ENCODE measurements at places on chromosomes 2 and 18.

DNA sequence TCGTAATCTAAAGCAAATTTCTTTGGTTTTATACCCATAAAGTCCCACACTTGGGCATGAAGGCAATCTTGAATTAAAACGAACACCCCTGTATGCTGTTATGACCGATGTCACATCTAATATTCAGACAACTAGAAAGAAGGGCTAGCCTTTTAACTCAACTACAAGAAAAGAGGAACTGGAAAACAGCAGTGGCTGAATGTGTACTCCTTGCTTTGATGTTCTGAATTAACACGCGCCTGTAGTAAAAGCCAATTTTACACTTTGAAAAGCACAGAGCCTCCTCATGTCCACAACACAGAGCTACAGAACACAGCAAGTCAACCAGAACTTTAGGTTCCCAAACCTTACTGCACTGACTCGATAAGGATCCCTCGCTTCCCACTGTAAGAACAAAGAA is 147.6 kb downstream of the HDAC4 start:
- DNase-seq = no peak

DNA sequence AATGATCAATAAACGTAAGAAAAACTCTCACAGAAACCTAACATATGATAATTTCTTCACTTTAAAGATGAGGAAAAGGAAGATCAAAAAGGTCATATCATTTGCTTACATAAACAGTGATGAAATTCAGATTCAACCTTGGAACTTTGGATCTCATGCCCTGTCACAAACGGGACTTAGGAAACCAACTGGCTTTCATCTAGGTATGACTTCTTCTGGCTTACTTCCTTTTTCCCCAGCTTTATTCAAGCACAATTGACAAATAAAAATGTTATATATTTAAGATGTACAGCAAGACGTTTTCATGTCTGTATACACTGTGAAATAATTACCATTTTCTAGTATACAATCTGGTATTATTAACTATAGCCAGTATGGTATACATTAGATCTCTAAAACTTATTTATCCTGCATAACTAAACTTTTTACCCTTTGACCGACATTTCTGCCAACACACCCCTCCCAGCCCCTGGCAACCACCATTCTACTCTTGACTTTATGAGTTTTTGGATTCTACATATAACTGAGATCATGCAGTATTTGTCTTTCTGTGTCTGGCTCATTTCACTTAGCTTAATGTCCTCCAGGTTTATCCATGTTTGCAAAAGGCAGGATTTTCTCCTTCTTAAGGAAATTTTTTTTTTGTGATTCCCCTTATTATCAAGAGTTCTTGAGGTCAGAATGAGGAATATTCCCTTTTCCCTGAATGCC is 46.0 kb upstream of the COBLL1 start:
- no peak for DNase-seq

DNA sequence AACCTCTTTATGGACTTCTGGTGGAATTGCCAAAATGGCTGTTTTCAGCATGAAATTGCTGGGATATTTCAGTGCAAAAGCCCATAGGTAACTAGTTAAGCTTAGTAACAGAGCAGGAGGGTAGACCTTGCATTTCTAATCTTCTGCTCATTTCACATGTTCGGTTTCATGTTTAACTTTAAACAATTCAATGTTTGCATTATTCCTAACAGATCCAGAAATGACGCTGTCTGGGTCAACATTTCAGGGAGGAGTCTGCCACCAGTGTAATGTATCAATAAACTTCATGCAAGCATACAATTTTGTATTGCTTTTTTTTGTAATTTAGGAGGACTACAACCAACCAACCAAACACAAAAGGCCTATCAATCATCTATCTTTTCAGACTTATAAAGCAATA is 22.4 kb downstream of the CABYR start:
- DNase-seq = no peak

DNA sequence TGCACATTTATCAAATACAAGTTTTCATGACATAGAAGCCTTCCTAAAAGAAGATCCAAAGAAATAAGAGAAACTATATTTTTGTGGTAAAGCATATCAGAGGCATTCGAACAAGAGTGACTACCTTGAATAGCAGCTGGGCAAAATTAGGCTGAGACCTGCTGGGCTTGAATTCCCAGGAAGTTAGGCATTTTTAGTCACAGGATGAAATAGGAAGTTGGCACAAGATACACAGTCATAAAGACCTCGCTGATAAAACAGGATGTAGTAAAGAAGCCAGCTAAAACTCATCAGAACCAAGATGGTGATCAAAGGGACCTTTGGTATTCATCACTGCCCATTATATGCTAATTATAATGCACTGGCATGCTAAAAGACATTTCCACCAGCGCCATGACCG is 1302.3 kb upstream of the NRXN1 start:
- DNase-seq = no peak

DNA sequence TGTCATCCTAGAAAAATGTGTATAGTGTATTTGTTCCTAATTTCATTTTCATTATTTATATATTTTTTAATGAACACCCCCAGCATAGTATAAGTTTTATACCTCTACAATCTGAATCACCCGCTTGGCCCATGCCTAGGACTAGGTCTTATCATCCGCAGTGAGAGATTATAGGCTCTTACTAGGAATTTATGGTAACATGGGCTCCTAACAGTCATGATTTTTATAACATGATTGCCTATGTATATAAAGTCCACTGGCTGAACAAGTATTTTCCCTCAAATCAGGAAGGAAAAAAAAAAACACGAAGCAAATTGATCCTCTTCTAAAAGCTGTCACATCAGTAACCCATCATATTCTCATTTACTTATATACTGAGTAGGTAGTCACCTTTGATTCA is 666.1 kb upstream of the NRXN1 start:
- DNase-seq = no peak

DNA sequence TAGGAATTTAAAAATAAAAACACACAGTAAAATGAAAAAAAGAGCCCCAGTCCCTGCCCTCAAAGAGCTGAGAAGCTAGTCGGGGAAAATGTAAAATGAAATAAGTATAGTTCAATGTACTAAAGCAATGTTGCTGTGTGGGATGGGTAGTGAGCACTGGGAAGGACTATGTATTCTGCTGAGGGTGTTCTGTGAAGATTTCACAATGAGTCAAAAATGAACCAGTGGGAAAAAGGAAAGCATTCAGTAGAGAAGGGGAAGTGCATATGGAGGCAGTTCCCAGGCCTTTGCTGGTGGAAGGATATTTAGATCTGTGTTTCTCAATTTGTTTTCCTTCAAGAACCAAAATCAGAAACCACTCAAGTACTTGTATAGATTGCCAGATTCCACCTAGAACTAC is 1094.7 kb upstream of the KLHL29 start:
- DNase-seq = no peak

- no peak for DNase-seq
Measured at GRCh38 chr2:36650031-36650829, 46.3 kb upstream of the VIT start.

- DNase-seq = no peak
Measured at GRCh38 chr2:223235986-223236385, 184.0 kb downstream of the KCNE4 start.

DNA sequence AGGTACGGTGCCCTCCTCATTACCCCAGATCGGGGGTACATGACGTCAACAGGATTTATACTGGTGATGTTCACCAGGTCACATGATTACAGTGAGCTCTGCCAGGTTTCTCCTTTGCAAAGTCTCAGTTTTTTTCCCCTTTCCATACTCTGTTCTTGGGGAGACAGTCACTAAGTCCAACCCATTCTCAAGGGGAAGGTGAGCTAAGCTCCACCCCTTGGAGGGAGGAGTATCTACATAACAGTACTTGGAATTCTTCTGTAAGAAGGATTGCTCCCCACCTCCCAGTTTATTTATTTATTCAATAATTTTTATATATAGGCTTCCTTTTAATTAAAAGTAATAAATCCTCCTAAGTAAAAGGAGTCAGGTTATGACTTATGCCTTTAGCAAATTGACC is 34.1 kb upstream of the SOS1 start:
- DNase-seq = no peak

DNA sequence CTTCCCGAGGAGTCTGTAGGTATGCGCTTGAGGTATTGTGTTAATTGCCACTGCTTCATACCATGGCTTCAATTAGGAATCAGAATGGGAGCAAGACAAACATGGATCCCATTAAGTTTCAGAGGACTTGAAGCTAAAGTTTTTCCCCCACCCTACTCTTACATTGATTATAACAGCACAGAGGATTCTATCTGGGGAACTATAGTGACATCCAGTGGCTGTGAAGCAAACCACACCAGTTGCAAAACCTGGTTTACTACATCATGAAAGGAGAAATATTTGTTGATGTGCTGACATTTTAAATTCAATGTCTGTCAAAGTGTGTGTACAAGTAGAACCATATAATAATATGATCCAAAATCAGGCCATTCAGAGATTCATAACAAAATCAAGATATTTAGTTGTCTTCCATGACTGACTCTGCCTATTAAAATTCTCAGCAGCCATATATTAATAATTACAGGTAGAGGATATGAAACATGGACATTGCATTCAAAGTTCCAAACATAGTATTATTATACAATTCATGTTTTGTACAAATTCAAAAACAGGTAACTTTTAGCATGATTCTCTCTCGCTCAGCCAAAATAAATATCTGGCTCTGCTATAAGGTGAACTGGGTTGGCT is 82.9 kb downstream of the GRB14 start:
- no peak for DNase-seq

DNA sequence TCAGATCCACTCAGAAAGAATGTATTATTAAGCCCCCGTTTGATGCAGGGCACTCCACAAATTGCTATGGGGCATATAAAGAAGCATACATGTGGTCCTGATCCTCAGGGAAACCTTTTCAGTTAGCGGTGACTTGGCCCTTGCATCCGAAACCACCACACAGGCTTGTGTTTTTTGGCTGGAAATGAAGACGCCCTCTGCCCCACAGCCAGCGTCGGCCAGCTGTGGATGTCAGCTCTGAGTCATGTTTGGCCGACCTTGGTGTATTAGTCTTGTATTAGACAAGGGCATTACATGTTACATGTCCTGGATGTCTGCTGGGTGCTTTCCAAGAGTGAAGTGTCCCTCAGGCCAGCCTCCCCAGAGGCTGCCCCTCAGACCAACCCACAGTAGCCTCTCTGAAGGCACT is 107.6 kb upstream of the MAP3K20 start:
- DNase-seq = no peak

DNA sequence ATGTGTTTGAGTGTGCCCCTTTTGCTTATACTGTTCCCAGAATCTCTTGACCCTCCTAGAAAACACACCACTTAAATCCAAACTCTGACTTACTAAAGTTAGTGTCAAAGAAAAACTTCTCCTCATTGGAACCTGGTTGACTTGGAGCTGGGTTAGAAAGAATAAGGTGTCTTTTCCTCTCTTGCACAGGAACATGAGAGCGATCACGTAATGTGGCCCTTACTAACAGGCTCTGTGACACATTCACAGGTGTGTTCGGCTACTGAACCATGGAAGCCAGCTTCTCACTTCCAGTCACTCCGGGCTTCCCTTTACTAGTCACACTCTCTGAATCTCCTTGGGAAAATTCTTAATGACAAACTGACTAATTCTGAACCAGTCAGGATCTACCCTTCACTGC is 5.4 kb upstream of the POU3F3 start:
- DNase-seq = no peak

DNA sequence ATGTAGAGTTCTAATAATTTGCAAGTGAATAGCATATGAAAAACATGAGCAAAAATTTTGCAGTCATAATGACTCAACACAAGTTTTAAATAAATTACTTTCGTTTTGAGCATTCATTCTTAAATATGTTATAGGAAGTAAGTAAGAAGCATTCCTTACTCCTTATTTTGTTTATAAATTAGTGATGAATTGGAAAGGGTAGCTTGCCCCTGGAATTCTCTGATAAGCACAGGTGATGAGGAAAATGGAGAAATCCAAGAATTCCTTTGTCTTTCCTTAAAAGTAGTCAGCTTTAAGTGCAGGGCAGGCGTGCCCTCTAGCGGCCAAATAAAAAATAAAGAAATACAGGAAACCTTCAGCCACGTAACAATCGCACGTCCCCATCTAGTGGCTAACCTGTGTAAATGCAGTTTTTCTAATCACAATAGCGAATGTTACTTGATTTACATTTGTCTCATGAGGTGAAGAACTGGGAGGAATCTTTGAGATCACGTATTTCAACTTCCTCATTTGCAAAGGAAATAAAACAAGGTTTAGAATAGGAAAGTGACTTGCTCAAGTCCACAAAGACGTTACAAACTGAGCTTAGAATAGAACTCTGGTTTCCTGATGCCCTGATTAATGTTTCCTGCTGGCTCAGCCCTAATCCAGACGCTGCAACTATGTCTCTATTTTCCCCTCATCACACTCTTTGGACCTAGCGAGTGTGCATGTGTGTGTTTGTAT is 47.2 kb upstream of the ZNG1B start:
- peak; percentile 58 for DNase-seq

GRCh38 chr2:202135091-202135874 is 62.2 kb downstream of the KIAA2012 start:
- no peak for DNase-seq

DNA sequence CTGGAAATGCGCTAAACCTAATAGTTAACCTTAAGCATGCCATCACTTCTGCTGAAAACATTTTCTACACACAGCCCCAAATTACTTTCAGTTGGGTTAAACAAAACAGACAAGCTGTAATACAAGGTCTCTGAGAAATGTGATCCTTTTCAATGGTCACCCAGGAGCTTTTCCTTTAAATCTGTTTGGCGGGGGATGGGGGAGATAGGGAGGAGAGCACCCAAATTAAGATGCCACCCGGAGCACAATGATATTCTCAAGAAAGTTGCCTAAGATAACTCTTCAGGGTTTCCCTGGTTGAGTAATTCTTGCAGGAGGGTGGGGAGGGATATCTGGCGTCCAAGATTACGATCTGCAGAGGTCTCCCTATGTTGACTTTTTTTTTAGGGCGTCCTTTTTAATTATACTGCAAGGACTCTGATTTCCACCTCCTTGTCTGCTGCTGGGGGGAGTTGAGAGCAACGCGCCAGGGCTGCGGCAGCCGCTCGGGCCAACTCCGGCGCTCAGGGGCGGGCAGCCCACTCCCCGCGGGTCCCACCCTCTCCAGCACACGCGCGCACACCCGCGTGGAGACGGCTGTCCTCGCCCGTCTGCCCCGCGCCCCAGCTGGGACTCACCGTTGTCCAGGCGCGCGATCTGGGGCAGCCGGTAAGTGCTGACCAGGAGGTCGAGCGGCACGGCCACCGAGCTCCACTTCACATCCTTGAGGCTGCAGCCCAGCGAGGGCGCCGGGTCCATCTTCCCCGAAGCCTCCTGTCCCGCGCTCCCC is 807 bp downstream of the GAREM1 start:
- no peak for DNase-seq

- DNase-seq = no peak
Measured at GRCh38 chr2:215059724-215060123, 78.7 kb downstream of the ABCA12 start.

- DNase-seq = no peak
Measured at GRCh38 chr2:44582363-44583008, 220.7 kb downstream of the CAMKMT start.

- no peak for DNase-seq
Measured at GRCh38 chr2:160246356-160246755, 46.3 kb upstream of the ITGB6 start.

DNA sequence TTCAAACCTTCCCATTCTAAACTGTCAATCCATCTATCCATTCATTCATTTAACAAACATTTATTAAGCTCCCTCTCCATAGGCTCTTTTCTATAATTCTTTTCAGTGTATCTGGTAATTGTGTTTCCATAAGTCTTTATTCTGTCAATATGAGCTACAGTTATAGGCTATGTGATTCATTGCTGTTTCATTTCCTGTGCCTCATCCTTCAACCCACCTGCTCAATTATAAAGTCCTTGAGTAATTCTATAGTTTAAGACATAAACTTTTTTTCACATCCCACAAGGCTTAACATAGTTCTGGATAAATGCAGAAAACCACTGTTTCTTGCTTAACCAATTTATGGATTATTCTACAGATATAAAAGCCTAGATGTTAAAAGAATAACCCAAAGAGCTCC is 84.2 kb upstream of the PIK3C3 start:
- no peak for DNase-seq

Data from CD8-positive, alpha-beta T cell (primary cell).